T1000 (cell line): ENCODE measurements at places on chromosomes 7 and 10.

- no peak for DNase-seq
Observed at GRCh38 chr7:88628363-88629085, 131.0 kb upstream of the ZNF804B start.

- DNase-seq, result no peak
Observed at GRCh38 chr10:49619613-49620012, 5.8 kb downstream of the CHAT start.

DNA sequence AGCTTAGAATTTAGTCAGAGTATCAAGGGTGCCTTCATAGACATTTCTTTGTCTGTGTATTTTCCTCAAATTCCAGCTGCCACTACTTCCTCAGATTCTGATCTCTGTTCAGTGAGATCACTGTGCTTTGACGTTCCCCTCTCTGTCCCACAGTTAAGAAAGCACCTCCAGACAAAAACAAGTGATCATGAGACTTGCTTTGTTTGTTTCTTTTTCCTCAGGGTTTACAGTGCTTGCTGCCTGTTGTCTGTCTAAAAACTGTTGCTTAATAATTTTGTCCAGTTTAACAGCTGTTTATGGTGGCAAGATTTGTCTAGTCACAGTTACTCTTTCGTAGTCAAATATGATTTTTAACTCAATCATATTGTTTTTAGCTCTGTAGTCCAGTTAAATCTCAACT lies 29.1 kb downstream of the TRUB1 start:
- DNase-seq, result no peak

GRCh38 chr10:97210543-97210960 lies 24.8 kb upstream of the SLIT1 start:
- peak; percentile 58 for DNase-seq

GRCh38 chr10:44792119-44792775 lies 118.9 kb upstream of the TMEM72 start:
- DNase-seq, result no peak

- DNase-seq, result no peak
Observed at GRCh38 chr7:40979296-40979695, 723.6 kb downstream of the INHBA start.

DNA sequence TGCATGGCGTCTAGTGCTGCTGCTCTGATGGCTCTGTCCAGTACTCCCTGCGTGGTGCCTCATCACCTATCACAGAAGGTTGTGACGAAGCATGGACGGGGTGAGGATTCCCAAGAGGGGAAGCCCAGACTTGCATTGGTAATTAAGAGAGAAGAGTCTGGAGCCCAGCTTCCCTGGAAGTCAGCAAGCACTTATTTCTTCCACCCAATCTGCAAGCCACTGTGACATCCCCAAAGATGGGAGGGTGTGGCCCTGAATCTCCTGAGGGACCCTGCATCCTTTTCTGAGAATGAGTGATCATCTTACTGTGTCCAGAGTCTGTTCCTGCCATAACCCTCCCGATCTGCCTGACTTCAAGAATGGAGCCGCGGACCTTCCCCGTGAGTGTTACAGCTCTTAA lies 166.7 kb downstream of the PTPN20 start:
- no peak for DNase-seq

- DNase-seq, result no peak
Observed at GRCh38 chr7:154571772-154572171, 431.2 kb downstream of the PAXIP1 start.

DNA sequence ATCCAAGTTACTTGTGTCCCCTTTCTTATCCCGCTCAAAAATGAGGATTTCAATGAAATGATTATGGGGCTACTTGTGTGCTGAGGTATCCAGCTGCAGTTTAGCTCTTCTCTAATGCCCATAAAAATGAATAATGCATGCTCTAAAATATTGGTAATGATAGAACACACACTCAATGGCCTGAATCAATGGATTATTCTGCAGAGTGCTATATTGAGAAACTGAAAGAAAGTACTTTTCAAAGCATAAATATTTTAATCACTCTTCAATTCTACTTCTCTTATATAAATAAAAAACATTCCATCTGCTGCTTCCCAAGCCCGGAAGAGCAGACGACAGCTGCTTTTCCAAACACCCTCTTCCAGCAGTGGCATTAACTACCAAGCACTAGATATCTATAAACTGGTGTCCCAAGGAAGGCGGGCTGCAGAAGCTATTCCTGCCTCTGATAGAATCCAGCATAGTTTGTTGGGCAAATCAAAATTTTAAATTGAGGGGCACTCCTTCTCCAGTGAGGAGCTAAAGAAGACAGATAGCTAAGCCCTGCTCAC lies 284.9 kb upstream of the AOAH start:
- DNase-seq, result no peak

- DNase-seq, result peak; percentile 90
Observed at GRCh38 chr7:64849250-64849923, 53.7 kb upstream of the ZNF273 start.

- DNase-seq, result no peak
Observed at GRCh38 chr10:117094856-117095255, 43.2 kb downstream of the VAX1 start.

DNA sequence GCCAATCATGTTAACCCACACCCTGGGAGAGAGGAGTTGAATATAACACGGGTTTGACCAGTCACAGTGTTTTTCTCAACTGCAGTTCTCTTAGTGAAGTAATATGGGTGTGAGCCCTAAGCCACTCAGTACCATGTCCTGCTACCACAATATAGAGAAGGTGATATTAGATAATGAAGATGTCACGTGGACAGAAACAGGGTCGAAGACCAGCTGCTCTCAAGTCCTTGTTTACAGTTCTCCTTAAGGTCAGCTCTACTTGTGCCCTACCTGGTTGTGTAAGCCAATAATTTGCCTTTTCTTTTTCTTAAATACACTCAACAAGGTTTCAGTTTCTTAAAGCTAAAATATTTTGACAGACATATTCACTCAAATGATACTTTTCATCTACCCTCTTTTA lies 128.3 kb upstream of the POT1 start:
- DNase-seq, result no peak

DNA sequence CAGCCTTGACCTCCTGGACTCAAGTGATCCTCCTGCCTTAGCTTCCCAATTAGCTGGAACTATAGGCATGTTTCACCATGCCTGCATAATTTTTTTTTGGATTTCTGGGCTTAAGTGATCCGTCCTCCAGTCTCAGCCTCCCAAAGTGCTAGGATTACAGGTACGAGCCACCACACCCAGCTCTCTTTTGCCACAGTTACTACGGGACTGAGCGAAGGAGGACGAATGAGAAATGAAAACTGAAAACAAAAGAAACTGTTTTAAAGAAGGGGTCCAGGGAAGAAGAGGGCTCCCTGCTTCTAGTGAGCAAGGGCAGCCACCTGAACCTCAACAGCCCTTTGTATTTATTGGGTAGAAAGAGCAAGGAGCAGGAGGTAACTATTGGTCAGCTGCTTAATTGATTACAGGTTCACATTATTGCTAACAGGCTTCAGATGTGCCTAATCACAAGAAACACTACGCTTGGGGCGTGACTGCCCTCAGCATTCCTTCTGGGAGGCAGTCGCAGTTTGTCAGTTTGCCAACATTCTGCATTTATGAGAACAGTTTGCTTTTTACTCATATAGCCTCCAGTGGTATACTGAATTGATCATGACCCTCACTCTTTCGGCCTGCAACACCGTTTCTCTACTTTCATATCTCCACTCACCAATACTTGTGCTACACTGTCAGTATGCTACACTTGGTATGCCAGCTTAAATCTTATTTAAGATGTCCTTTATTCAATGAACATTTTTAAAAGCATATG lies 676.8 kb downstream of the DNAJB9 start:
- peak; percentile 27 for DNase-seq

DNA sequence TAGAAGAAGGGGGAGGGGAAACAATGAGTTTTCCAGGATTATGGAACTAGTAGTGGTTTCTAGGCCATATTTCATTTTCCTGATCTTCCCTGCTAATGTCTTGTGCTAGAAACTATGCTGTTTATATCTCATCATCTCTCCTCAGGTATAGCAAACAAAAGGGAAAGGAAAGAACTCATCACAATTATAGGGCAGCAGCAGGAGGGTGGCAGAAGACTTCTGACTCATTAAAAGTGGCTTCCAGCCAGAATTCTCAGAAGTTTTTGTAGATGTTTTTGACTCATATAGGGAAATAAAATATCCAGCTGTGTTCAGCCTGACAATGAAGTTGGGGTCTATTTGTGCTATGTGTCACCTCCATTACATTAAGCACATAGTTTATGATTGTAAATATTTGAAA lies 6.5 kb downstream of the AHR start:
- peak; percentile 3 for DNase-seq

DNA sequence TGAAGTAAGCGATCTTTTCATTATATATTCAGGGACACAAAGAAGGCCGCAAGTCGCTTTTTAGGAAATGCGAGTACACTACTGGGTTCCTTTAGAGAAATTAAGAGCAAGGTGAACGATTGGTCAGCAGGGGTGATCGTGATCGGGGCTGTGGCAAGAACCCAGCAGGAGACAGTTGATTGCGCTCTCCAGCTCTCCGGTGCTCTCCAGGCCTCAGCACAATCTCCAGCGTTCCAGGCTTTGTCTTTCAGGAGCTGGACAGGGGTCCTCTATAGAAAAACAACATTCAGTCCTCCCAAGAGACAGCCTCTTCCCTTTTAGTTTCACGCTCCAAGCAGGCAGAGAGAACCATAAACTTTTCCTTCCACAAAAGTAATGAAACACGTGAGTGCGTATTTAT lies 170.5 kb upstream of the KLF6 start:
- DNase-seq, result no peak

DNA sequence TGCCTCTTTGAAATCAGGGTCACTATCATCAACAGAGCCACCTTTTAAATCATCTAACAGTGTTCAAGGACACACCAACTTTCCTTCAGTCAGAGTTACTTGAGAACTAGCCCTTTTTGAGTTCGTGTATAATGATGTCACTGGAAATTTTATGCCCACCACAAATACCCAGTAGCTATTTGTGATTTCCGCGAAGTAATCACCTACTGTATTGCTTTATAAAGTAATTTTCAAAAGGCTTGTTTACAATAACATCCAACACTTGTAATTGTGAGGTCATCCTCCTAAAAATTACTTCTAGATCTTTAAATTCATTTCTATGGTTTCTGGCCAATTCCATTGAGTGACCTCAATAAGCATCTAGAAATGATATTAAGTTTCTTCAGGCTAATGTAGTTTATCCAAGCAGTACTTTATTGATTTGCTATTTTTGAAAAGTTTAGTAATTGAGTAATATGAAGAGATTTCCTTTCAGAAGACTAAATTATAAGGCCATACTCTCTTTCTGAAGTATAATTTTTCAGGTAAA lies 12.8 kb downstream of the TRDMT1 start:
- DNase-seq, result no peak
